ENCODE measurements at places on chromosomes 12 and 14. TPM values are rescaled to one million over a fixed set of nuclear protein-coding genes. Genes with fewer than 3 reads are reported as not detected.
A peak's percentile ranks its signal among the peaks of the same experiment; 100 is the strongest.

DNA sequence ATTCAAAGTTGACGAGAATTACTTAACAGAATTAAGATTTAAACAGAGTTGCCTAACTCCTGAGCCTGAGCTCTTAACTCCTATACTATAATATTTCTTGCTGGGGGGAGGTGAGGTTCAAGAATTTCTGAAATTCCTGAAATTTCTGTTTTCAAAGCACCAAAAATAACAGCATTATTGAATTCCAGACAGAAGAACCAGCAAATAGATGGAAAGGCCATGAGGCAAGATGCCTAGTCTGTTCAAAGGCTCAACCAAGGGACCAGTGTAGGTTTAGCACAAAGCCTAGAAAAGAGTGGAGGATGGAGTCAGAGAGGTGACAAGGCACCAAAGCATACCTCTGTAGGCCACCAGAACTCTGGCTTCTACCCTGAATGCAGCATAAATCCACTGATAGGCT, 76.4 kb downstream of the PPP1R12A start:
- H3K27ac ChIP-seq, result no peak overlapping the region
- H3K4me1 ChIP-seq, result no peaks in the 10 kb centered on the region
- no peaks in the 10 kb centered on the region for H3K27me3 ChIP-seq
- H3K36me3 ChIP-seq, result no peaks in the 10 kb centered on the region
- H3K4me3 ChIP-seq, result no peak overlapping the region

DNA sequence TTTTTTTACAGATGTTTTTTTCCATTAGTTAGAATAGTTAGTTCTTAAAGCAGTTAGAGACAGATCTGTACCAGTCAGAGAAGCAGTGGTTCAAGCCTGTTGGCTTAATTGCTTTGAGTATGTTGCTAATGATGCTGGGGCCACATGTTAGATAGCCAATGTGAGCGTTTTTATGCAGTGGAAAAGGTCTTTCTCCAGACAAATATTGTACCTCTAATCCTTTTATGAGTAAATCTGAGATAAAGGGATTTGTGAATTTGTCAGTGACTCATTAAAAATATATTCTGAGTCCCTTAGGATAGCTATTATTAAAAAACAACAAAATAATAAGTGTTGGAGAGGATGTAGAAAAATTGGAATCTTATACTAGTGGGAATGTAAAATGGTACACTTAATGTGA, 154.2 kb downstream of the MSRB3 start:
- no peaks in the 10 kb centered on the region for H3K4me1 ChIP-seq
- no peaks in the 10 kb centered on the region for H3K27me3 ChIP-seq
- peaks cover 3% of the 10 kb centered on the region for H3K36me3 ChIP-seq
- no peak overlapping the region for H3K4me3 ChIP-seq
- DNase-seq, result no peak

Gene CCDC198
- polyA plus RNA-seq, result not detected

DNA sequence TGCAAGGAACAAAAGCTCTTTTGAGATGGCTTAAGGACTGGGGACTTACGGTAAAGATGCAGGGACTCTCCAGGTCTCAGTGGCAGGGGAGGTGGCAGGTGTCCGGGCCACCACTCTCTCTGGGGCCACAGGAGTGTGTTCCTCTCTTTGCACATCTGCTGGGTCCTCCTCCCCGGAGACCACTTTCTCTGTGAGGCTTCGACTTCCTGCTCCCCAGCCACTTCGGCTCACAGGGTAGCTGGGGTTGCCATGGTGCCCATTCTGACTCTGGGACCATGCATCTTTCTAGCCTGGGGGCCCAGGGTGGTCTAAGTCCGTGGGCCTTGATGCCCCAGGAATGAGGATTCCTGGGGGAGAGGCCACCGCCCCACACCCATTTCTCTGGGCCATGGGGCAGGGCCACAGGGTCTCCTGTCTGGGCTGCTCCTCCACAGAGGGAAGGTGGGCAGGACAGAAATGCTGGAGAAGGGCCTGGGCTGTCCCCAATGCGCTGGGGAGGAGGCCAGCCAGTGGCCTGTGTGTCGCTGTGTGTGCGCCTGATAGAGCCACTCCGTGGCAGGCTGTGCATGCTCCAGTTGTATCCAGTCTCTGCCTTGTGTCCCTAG, 38.5 kb downstream of the CCDC92 start:
- DNase-seq, result no peak
- H3K4me3 ChIP-seq, result no peak overlapping the region
- no peak overlapping the region for H3K27ac ChIP-seq
- H3K36me3 ChIP-seq, result no peaks in the 10 kb centered on the region
- H3K4me1 ChIP-seq, result no peaks in the 10 kb centered on the region

GRCh38 chr14:22210906-22211305, 378.1 kb downstream of the DAD1 start:
- no peak for DNase-seq
- H3K4me3 ChIP-seq, result no peak overlapping the region

GRCh38 chr12:85779768-85780167, 56.4 kb downstream of the RASSF9 start:
- no peaks in the 10 kb centered on the region for H3K27me3 ChIP-seq
- no peak for DNase-seq
- H3K4me3 ChIP-seq, result no peak overlapping the region
- H3K4me1 ChIP-seq, result no peaks in the 10 kb centered on the region
- H3K36me3 ChIP-seq, result no peaks in the 10 kb centered on the region

GRCh38 chr12:58268069-58268468, 326.7 kb downstream of the ATP23 start:
- DNase-seq, result no peak
- no peaks in the 10 kb centered on the region for H3K36me3 ChIP-seq
- H3K27ac ChIP-seq, result peak overlapping the region; percentile 44
- H3K4me1 ChIP-seq, result peaks cover 15% of the 10 kb centered on the region

GRCh38 chr14:69321601-69322330, 61.8 kb downstream of the GALNT16 start:
- H3K36me3 ChIP-seq, result no peaks in the 10 kb centered on the region
- DNase-seq, result no peak
- no peak overlapping the region for H3K27ac ChIP-seq
- H3K27me3 ChIP-seq, result no peaks in the 10 kb centered on the region

GRCh38 chr14:68786491-68787091, 6.3 kb downstream of the ZFP36L1 start:
- H3K4me3 ChIP-seq, result no peak overlapping the region
- DNase-seq, result no peak
- H3K36me3 ChIP-seq, result peaks cover 10% of the 10 kb centered on the region
- no peaks in the 10 kb centered on the region for H3K27me3 ChIP-seq

Gene DLK1
- polyA plus RNA-seq, result 3.2 TPM

DNA sequence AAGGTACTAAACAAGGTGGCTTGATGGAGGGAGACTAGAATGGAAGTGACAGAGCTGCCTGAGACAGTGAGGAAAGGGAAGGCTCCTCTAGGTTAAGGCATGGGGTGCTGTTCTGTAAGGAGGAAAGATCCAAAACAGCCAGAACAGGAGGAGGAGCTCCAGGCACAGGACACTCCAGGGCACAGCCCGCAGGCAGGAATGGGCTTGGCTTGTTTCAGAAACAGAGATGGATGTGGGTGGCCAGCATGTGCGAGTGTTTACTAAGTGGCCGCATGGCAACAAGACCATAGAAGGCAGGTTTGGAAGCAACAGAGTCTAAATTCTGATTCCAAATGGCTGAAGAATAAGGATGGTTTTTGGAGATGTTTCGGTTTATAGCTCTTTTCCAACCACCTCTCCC, 889.1 kb downstream of the AACS start:
- no peaks in the 10 kb centered on the region for H3K4me1 ChIP-seq
- no peaks in the 10 kb centered on the region for H3K27me3 ChIP-seq
- no peaks in the 10 kb centered on the region for H3K36me3 ChIP-seq

Gene TMEM30B
- 0.15 TPM for polyA plus RNA-seq

Gene SYT1
- 0.03 TPM for polyA plus RNA-seq
